Glomerular endothelial cell (primary cell): ENCODE measurements at places on chromosomes 2 and 18.

DNA sequence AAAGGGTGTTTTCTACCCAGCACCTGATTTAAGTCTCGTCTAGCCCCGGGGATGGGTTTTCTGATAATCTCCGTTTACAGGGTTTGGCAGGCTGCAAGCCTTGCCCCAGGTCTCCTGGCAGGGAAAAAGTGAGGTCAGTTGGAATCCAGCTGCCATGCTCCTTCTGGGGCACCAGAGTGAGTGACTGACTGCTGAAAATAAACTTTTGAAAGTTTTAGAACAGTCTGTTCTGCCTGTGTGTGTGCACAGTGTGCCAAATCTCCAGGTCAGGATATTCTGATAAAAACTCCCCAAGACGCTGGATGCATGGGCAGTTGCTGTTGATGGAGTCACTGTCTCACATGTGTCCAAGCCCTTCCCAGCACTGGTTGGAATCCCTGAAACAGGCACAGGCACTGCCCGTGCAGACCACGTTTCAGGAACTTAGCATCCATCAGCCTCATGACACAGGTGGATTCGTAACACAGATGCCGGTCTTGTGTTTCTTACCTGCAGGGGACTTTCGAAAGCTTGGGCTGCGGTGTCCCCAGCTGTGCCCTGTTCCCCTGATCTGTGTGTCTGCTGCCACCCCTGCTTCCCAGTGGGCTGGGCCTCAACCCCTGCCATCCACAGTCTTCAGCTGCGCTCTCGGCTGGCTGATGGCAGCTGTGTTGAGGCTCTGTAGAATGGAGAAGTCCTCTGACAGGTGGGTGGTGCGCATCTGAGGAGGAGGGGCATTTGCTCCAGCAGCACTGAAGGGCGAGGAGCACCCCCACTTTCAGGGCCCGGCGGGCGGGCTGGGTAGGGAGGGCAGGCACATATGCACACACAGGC is 65.0 kb downstream of the SH3RF3 start:
- DNase-seq = no peak

DNA sequence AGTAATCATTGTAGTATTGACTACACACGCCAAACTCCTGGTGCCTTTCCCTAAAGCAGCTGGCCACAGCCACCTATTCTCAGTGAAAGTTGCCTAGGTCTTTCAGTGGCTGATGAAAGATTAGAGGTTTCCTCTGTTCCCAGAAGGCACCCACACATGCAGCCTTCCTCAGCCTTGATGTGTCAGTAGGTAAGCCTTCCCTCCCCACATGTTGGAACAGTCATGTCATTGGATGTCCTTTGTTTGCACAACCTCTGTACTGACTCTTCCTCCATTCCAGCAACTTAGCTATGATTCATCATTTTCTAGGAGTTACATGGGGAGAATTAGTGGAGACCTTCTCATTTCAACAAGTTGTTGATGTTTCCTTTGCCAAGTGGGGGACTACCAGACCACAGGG is 630.8 kb upstream of the SLC39A10 start:
- no peak for DNase-seq

- no peak for DNase-seq
Observed at GRCh38 chr2:12341920-12342319, 374.8 kb upstream of the TRIB2 start.

- no peak for DNase-seq
Observed at GRCh38 chr2:240701091-240701735, 9.5 kb downstream of the AQP12A start.

DNA sequence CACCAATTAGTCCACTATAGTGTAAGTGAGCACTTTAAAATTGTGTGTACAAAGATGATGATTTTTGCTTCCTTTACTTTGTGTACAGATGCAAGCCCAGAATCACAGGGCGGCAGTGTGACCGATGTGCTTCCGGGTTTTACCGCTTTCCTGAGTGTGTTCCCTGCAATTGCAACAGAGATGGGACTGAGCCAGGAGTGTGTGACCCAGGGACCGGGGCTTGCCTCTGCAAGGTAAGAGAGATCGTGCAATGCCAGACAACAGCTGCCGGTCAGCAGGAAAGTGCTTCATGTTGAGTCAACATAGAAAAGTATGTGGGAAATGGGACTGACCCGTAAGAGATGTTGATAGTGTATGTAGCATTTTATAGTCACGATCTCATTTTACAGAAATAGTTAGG is 156.8 kb upstream of the TTC39C start:
- DNase-seq = no peak
